ENCODE measurements at places on chromosomes 2 and 18.

DNA sequence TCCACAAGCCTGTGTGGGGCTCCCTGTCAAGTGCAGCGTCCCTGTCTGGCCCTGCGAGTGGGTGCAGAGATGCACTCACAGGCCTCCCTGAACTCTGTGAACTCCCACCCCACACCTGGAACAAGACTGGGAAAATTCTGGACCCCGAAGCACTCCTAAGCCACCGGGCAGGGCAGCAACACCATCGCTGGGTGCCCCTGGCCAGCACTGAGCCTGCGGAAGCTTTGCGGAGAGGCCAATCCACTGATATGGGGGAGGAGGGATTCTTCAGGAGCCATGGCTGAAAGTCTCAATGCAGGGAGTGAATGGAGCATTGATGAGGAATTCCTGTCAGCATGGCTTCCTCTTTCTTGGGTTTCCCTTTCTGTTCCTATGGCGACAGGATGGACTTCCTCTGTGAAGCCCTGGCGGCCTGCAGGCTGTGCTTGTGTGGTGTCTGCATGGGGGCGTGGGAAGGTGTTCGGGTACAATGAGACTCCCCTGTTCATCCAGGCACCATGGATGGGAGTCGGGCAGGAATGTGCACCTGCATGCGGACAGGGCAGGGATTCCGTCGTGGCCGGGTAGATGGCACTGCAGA, 15.1 kb downstream of the TRIB2 start:
- no peak for DNase-seq

GRCh38 chr18:11411048-11411447, 198.3 kb upstream of the SLC35G4 start:
- peak; percentile 55 for DNase-seq

DNA sequence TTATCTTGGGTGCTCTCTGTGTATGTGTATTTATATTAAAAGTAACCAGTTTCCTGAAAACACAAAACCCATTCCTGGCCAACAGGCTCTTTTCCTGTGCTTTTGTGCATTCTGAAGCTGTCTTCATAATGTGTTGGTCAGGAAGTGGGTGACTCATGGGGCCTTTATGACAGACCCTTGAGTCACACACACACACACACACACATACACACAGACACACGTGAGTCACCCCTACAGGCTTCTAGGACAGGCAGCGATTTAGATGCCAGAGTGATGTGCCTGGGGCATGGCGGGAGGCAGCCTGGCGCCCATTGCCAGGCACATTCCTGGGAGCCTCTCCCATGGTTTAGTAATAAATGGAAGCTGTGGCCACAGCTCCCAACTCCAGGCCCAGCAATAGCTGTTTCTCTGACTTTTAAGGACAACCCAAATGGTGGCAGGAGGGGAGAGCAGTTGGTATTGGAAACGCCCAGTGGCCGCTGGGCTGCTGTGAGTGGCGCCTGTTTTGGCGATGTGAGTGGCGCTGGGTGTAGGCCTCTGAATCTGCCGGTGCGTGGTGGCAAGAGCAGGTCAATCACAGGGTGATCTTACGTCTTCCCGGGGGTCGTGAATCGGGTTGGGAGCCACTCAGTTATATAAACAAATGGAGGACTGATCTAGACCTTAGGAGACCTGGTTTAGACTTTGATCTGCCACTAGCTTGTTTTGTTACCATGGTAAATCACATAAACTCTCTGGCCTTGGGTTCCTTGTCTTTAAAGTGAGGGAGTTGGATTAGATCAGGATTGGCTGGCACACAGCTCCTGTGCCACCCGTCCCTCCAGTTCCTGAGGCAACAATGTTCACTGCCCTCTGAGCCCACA, 150.7 kb upstream of the DLX2 start:
- peak; percentile 25 for DNase-seq

GRCh38 chr2:206408323-206409320, 34.7 kb upstream of the ADAM23 start:
- DNase-seq = no peak

GRCh38 chr2:67790622-67791021, 272.2 kb downstream of the C1D start:
- DNase-seq = no peak

GRCh38 chr18:10751653-10752052, 225.8 kb downstream of the NAPG start:
- no peak for DNase-seq

DNA sequence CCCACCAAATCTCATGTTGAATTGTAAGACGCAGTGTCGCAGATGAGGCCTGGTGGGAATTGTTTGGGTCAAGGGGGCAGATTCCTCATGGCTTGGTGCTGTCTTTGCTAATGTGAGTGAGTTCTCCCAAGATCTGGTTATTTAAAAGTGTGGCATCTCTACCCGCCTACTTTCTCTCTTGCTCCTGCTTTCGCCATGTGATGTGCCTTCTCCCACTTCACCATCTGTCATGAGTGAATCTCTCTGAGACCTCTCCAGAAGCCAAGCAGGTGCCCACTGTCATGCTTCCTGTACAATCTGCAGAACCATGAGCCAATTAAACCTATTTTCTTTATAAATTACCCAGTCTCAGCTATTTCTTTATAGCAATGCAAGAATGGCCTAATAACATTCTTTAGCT, 246.6 kb upstream of the CDH20 start:
- DNase-seq = peak; percentile 11

DNA sequence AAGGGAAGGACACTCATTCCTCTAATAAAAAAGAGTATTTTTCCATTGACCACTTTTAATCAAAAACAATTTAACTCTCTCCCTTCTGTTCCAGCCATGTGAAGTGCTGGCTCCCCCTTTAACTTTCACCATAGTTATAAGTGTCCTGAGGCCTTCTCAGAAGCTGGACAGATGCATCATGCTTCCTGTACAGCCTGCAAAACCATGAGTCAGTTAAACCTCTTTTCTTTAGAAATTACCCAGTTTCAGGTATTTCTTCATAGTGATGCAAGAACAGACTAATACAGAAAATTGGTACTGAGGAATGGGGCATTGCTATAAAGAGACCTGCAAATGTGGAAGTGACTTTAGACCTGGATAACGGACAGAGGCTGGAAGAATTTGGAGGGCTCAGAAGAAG, 643.6 kb upstream of the DDX18 start:
- no peak for DNase-seq

DNA sequence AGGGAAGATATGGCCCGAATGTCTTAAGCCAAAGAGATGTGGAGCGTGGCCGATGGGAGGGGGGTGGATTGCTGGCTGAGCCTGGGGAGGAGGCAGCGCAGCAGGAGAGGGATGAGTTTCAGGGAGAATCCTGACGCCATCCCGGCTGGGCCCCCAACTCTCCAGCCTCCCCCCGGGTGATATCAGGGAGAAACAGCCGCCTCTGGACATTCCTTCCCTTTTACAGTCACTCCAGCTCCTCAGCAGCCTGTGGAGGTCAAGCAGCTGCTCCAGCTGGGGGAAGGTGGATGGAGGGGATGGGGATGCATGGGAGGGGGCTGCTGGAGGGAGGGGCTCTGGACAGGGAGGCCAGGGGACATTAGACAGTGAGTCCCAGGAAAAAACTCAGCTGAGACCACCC, 9.5 kb upstream of the DES start:
- no peak for DNase-seq

- peak; percentile 70 for DNase-seq
Observed at GRCh38 chr2:240149943-240150784, 9.7 kb upstream of the OTOS start.

- peak; percentile 27 for DNase-seq
Observed at GRCh38 chr2:85886590-85886989, 2.2 kb downstream of the ST3GAL5 start.

GRCh38 chr2:40554665-40555294, 102.9 kb upstream of the SLC8A1 start:
- DNase-seq = peak; percentile 70

DNA sequence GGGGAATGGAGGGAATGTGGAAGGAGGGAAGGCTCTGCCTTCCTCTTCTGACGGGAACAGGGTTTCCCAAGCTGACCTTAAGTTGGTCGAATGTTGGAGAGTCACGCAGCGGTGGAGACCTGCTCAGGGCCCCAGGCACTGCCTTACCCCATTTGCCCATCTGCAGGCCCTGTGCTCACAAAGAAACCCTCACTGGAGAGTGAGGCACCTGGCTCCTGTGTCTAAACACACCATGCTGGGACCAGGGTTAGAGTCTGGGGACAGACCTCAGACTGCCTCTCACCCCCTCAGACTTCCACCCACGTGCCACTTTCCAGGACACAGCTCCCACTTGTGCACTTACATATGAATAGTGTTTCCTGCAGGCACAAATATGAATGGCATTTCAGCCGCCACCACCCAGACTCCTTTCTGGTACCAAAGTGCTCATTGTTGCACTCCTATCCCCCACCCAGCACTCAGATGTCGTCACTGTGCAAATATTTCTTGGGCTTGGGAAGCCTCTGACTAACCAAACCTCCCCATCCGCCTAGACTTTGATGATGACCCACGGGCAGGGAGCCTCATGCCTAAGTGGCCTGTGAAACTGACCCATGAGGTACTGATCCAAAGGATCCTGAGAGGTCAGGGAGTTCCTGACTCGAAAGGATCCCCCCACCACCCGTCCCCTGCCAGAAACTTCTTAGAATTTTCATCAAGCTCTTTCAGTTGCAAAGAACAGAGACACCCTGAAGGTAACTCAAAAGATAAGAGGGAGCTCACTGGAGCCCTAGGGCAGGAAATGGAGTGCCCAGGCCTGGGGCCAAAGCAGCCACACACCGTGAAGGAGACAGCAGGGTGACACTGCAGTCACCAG, 78.3 kb downstream of the STPG4 start:
- peak; percentile 51 for DNase-seq

DNA sequence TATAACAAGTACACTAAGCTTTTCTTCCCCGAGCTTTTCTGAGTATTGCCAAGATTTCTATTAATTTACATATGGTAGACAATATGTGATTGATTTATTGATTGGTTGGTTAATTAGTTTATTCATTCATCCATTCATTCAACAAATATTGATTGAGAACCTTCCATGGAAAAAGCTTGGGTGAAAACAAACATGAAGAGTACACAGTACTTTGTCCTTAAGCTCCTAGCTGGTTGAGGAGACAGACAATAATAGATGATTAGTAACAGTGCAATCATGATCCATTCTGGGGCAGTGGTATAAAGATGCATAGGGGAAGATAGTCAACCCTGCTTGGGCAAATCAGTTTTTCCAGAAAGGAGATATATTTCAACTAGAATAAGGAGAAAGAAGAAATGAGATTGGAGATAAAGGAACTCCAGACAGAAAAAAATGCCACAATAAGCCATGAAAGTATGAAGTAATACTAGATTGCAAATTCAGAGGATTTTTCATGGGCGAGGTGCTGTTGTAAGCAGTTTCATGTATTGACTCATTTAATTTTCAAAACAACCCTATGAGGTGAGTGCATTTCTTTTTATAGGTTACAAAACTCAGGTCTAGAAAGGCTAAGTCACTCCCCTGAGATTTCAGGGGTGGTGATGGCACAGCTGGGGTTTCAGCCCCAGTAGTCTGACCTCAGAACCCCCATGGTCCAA, 129.5 kb downstream of the RND3 start:
- DNase-seq = no peak

- peak; percentile 83 for DNase-seq
Observed at GRCh38 chr2:20224716-20225293, at the start of gene SDC1. Gene SDC1, minus strand, starts transcription at chr2:20225130. Its CDS starts 263 bp downstream, at chr2:20224867.

GRCh38 chr2:64005707-64006356, 13.4 kb downstream of the VPS54 start:
- no peak for DNase-seq

- DNase-seq = no peak
Observed at GRCh38 chr2:11675423-11676112, 5.6 kb upstream of the NTSR2 start.

DNA sequence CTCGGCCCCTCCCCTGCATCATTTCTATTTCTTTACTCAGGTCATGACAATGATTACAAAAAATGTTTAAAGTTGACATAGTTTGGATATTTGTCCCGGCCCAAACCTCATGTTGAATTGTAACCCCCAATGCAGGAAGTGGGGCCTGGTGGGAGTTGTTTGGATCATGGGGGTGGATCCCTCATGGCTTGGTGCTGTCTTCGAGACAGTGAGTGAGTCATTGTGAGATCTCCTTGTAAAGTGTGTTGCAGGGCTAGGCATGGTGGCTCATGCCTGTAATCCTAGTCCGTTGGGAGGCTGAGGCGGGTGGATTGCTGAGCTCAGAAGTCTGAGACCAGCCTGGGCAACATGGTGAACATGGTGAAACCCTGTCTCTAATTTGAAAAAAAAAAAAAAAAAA, 9.2 kb upstream of the MAP4K4 start:
- no peak for DNase-seq

DNA sequence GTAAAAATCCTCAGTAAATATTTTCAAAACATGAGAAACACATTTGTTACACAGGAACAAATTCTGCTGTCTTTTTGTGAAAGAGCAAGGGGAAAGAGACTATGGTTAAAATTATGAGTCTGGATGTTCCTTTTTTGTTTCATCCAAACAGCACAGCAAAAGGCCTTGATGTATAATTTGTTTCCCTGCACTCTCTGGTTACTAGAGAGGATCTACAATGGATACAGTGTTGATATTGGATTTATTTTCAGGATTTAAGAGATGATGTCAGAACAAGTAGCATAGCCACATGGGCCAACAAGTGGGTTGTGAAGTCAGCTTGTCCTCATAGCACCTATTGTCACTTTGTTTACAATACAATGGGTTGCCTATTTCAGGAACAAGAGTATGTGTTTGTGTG, 11.3 kb upstream of the ERBB4 start:
- DNase-seq = no peak

GRCh38 chr2:3575534-3576262, 638 bp downstream of the RPS7 start:
- no peak for DNase-seq

DNA sequence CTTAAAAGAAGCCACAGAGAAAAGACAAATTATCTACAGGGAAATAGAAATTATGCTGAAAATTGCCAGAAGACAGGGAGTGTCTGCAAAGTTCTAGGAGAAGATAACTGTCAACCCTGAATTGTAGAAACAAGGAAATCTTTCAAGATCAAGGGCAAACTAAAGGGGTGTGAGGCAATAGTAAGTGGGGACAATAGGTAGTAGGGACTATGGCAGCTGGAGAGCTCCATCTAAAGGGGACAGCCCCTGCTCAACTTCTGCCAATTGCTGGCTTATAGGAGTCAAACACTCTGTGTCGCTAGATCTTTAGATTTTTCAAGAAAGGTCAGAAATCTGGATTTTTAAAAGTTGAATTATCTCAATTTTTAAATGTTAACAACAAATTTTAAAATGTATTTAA, 10.1 kb upstream of the ST3GAL5 start:
- DNase-seq = no peak

- DNase-seq = no peak
Observed at GRCh38 chr2:40746191-40746590, 294.3 kb upstream of the SLC8A1 start.

DNA sequence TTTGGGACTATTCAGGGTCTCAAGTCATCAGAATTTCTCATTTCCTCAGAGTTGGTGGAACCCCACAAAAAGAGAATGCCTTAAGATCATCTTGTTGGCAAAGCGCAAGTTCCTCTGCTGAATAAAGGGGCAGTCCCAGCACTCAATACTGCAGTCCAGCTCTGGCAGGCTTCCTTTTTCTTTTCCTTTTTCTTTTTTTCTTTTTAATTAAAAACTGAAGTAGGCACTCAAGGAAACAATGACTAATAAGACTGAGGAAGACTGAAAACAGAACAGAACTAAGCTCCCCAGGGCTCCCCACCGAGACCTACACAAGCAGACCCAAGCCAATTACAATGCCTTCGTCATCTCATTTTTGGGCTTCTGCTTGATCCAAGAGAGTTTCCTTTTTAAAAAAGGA, 82.0 kb downstream of the STK39 start:
- peak; percentile 34 for DNase-seq

GRCh38 chr18:23565916-23566547, 20.3 kb downstream of the NPC1 start:
- no peak for DNase-seq

All from eye (tissue), 1 donor.